ENCODE measurements at places on chromosomes 1 and 21.

DNA sequence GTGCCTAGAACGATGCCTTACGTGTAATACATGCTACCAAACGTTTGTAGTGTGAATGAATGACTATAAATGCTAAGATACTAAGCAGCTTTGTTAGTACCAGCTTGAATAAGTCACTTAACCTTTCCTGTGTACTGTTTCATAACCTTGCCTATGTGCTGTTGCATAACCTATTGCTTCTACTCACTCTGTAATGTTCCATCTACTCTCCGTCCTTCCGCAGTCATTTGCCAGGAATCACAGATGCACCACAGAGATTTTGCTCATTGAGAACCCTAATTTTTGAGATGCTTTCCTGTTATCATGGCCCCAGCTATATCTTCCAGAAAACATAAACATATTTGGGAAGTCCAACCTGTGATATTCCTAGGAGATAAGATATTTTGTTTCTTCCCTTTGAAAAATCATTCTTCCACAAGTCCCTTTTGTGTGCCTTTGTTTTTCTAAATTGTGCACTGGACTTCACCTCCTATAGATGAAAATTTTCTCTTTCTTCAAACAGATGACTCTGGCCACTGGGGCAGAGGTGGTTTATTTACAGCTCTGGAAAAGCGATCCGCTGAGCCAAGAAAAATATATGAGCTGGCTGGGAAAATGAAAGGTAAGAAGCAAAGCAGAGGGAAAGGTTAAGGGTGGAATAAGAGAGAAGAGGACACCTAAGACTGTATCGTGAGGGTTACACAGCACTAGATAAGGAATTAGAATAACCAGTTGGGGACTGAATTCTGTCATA lies 44.8 kb downstream of the CHD1L start:
- DNase-seq, result no peak

DNA sequence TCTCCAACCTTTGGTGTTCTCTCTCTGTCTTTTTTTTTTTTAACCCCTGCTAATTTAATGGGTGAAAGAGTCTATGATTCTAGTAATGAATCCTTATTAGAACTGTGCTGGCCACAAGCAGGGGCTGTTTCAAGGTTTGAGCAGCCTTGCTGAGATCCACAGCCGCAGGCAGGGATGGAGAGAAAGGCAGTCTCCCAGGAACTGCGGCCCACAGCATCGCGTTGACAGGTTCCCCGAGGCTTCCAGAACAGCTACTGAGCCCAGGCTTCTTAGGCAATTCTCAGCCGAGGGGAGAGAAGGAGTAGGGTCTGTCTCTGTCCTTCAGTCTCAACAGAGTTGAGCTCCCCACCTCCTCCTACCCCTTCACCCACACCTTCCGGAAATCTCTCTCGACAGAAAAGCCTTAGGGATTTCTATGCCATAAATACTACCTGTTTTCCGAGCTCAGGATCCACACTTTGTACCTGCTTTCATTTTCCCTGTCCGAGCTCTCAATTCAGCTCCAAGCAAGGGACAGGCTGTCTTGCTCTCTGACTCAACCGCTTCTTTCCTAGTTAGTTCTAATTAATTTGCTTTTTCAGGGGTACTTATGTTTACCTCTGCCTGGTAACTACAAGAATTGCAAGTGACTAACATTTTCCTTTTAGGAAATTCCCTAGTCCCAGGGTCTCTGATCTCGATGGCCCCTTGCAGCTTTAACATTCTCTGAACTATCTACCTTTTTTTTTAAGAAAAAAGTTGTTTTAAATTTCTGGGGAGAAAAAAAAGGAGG lies 6.7 kb upstream of the CASZ1 start:
- DNase-seq, result no peak

DNA sequence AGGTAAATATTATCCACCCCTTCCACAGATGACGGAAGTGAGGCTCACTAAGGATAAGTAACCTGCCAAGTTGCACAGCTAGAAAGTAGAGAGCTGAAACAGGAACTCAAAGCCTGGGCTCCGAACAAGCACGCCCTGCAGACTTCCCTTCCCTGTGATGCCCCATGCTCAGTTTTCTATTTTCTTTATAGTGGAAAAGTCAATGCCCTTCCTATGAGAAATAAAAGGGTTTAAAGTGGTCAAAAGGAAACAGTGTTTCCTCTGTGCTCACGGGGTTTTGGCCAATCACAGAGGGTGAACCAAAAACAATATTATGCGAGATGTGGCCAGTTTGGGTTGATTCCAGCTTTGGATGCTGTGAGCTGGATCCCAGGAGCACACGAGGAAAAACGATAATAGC lies 44.5 kb downstream of the DDR2 start:
- no peak for DNase-seq

- no peak for DNase-seq
Measured at GRCh38 chr1:234040446-234041317, 136.2 kb downstream of the SLC35F3 start.

- no peak for DNase-seq
Measured at GRCh38 chr21:25186273-25186672, 421.0 kb downstream of the MRPL39 start.

DNA sequence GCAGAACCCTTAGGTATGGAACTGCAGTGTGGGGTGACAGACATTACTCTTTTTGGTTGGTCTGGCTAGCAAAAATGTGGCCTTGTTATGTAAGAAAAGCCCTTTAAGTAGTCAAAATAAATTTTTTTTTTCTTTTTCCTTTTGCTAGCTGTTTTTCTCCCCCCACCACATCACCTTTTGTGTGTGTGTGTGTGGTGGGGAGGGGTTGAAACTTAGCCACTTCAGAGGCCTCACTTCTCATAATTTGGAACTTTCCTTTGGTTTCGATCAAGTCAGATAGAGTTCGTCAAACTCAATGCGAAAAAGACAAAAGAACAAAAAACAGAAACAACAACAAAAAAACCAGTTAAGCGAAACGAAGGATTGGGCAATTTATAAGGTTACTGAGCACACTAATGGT lies 1.9 kb upstream of the PRMT2 start:
- DNase-seq, result no peak

- no peak for DNase-seq
Measured at GRCh38 chr1:210159211-210159610, 73.4 kb upstream of the SERTAD4 start.

DNA sequence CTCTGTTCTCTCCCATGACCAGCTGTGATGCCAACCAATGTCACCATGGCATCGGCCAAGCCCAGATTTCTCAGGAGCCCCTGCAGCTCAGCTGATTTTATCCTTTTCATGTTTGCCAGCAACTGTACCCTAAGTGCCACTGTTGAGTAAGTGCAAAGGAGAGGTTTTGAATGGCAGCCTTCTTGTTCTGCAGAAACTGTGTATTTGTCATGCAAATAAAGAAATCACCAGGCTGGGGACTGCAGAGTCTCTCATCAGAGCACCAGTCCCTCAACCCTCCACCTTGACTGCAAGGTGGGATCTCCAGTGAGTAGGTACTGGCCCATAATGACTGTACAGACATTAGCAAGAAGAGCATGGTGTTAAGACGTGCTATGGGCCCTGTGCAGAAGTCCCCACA lies 26.6 kb downstream of the C8B start:
- DNase-seq, result no peak

GRCh38 chr1:32891630-32892029 lies 5.3 kb downstream of the HPCA start:
- no peak for DNase-seq

DNA sequence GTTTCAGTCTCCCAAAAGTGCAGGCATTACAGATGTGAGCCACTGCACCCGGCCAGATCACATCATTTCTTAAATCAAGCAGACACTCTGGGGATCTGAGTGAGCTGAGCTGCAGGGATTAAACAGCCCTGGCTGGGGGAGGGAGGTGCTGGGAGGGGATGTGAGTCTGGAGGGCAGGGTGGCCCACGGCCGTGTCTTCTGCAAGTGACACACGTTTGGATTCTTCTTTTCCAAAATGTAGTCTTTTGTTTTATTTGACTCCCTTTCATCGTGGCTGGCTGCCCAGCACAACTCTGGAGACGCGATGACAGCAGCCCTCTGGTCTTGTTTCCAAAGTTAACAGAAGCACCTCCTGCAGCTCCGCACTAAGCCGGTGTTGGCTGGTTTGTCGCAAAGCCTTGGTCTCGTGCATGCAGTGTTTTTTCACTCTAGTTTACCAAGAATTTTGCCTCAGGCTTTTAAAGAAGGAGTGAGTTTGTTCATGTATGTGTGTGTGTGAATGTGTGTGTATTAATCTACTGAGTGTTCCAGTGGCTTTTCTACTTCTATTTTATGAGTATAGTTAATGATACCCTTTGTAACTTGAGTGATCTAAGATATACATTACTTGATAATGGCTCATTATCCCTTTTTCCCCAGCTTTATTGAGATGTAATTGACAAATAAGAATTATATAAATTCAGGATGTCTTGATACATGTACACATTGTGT lies 2.8 kb upstream of the KRTAP10-5 start:
- peak; percentile 41 for DNase-seq

DNA sequence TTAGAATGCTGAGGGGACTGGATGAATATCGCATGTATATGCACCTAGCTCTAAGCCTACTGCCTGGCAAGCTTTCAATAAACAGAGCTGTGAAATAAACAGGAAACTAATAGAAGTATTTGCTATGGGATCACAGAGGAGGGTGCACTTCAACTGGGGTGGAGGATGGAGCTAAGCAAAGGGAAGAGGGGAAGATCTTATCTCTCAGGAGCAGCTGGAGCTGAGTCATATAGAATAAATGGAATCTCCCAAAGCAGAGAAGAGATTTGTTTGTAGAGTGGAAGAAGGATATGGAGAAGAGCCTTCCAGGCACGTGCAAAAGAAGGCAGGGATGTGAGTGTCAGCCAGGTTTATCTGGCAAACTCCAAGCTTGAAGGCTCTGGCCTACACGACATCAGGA lies 17.0 kb upstream of the KCNA10 start:
- DNase-seq, result no peak

GRCh38 chr1:12599657-12600056 lies 18.4 kb downstream of the DHRS3 start:
- no peak for DNase-seq

GRCh38 chr1:197807739-197808453 lies 32.6 kb upstream of the DENND1B start:
- DNase-seq, result no peak

DNA sequence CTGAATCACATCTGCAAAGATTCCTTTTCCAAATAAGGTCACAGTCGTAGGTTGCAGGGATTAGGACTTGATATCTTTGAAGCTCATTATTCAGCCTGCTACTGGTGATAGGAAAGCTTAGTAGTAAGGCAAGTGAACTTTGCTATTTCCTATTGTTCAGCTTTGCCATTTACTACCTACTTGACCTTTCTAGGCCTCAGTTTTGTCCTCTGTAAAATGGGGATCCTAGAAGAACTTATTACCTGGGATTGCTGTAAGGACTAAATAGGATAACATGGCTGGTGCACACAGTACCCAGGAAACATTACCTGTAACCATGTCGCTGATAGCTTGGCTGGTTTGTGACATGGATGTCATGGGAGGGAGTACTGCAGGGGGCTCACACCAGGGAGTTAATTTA lies 24.5 kb downstream of the UMODL1 start:
- no peak for DNase-seq

- no peak for DNase-seq
Measured at GRCh38 chr1:117734403-117734802, 128.6 kb downstream of the TENT5C start.

GRCh38 chr1:231032963-231033362 lies 7.1 kb downstream of the FAM89A start:
- DNase-seq, result no peak

DNA sequence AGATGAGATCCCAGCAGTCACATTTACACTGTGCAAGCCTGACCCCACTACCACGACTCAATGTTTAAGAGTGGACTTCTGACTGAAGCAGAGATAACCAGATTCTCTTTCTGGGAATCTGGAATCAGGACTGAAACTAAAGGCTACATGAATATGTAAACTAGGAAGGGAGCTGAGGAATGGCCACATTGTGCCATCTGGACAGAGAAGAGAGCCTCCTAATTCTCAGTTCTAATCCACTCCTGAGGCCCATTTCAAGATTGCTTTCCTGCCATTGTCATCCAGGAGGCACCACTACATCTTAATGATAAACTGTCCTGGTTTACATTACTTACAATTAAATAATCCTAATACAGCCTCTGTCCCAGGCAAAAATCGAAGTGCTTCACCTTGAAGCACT lies 6.5 kb downstream of the PAXBP1 start:
- DNase-seq, result no peak

DNA sequence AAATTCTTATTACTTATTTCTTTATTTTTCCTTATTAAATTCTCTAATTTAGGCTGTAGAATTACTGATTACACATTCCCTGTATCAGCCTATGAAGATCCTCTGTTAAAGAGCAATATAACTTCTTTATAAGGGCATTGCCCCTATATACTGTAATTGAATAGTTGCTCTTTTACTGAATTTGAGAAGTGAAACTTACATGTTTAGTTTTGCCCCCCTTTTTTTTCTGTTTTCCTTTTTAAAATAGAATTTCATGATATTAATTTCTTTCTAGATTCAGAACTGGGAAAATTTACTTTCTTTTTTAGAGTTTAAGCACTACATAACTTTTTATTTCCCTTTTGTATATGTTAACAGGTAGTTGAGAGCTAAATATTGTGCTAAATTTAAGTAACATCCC lies 29.5 kb upstream of the PGM1 start:
- DNase-seq, result no peak

DNA sequence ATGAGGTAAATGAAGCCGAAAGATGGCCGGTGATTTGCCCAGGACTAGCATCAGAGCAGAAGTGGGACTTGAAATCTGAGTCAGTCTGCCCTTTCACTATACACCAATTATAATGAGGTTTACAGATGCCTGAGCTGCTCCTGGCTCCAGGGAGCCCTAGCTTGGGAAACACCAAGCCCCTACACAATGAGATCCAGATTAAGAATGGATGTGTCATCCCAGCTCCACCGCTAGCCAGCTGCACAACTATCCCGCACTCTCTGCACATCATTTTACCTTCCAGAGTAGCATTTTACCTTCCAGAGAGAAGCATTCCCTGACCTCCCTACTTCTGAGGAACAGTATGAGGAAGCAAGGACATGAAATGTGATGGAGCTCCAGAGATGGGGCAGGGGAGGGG lies 27.0 kb downstream of the SERTAD4 start:
- DNase-seq, result no peak

- DNase-seq, result no peak
Measured at GRCh38 chr1:17573518-17574041, 34.1 kb downstream of the ARHGEF10L start.

- peak; percentile 48 for DNase-seq
Measured at GRCh38 chr21:25639551-25640201, 618 bp downstream of the JAM2 start.

GRCh38 chr1:50704126-50704525 lies 255.9 kb downstream of the FAF1 start:
- peak; percentile 50 for DNase-seq

DNA sequence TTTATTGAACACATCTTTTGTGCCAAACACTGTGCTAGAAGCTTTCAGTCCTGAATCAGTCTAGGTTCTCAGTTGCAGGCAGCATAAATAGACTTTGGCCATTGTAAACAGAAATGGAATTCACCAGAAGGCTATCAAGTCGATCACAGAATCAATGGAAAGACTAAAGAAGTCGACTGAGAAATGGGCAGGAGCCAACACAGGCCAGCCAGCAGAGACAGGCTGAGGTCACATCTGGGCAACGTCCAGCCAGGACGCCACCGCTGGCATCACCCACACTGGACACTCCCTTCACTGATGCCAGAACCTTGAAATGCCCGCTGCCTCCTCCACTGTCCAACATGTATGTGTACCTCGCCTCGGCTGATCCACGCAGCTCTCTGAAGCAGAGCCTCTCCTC lies 5.5 kb upstream of the CNTN2 start:
- no peak for DNase-seq

Data from hepatocyte (in vitro differentiated cells).